ENCODE measurements at places on chromosomes 3 and 15. TPM values are rescaled to one million over a fixed set of nuclear protein-coding genes. Genes with fewer than 3 reads are reported as not detected.

The FGF12 gene
- total RNA-seq = not detected

DNA sequence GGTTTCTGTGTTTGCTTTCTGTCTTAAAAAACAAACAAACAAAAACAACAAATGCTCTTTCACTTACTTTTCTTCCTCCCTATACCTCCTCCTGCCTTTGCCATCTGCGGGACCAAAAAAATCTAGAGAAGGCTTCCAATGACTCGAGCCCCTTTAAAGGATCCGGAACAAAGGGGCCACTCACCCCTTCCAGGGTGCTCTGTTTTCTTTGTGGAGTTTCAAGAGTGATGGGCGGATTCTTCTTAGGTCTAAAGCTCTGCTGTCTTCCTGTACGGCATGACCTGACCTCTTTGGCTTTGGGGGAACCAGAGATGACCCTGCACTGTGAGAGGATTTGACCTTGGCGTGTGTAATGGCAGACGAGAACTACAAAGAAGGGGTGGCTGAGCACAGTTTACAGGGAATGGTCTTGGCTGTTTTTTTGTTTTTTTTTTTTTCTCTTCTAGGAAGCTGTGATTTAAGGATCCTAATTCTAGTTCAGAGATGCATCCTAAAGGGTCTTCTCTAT lies 2.2 kb upstream of the MUC20 start:
- DNase-seq = no peak

DNA sequence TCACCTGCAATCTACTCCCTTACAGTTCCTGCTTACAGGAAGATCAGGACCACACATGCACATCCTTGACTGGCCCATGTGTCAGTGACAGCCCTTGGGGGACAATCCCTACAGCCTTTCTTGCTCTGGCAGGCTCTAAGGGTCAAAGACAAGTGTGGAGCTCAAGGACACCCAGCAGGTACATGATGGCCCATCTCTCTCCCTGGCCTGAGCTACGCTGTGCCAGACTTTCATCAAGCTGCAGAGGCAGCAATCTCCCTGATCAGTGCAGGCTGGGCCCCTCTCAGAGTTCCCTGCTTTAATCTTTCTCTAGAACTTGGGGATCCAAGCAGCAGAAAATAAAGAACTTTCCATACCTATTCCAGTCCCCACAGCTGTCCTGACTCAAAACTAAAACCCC lies 2.6 kb downstream of the SEMA7A start:
- no peak for DNase-seq

DNA sequence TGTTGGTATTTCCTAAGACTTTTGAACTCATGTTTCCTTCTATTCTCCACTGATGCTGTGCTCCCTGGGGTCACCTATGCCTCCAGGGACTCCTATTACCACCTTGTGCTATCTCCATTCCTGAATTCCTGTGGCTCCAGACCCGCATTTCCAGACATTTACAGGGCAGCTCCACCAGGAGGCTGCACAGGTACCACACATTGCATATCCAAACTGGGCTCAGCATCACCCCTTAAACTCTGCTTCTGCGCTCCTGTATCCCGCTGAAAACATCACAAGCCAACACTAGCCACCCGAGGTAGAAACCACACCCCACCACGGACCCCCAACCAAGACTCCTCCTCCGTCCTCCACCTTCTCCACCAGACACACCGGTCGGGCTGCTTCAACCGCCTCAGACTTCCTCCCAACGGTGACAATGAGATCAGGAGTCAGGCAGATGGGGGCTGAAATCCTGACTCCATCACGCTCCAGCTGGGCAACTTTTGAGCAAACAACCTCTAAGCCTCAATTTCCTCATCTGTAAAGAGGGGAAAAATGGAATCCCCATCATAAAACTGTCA lies 10.4 kb downstream of the TNK2 start:
- DNase-seq = no peak

Data from Peyer's patch (tissue), 4 donors.